Stimulated activated CD8-positive, alpha-beta memory T cell treated with anti-CD3 and anti-CD28 coated beads, Interleukin-15, amount 100 ng/mL, for 48 hours (primary cell): ENCODE measurements at places on chromosomes 16 and 17.

GRCh38 chr16:63037761-63038396, 1001.6 kb upstream of the CDH8 start:
- no peak for DNase-seq

- no peak for DNase-seq
Measured at GRCh38 chr17:3049705-3050295, 13.6 kb downstream of the OR1D5 start.

- peak; percentile 21 for DNase-seq
Measured at GRCh38 chr16:75065149-75065505, 51.5 kb downstream of the LDHD start.

DNA sequence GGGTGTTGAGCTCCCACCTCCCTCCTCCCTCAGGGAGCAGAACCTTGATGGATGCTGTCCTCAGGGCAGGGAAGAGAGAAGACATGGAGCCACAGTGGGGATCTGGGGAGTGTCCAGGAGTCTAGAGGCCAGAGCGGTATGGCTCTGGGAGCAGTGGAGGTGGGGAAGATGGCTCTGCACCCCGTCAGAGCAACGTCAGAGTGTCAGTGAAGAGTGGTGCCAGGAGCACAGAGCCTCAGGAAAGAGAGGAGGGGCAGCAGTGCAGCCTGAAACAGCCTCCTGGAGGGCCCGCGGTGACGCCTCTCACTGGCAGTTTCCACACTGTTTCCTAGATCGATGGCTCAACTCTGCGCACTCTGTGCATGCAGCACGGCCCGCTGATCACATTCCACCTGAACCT, 23.2 kb upstream of the SLC5A11 start:
- no peak for DNase-seq

GRCh38 chr16:25012525-25012991, 2.6 kb downstream of the ARHGAP17 start:
- no peak for DNase-seq

- DNase-seq, result no peak
Measured at GRCh38 chr17:48388955-48389743, 40.9 kb downstream of the SKAP1 start.

GRCh38 chr17:61461967-61462718, 9.9 kb downstream of the TBX4 start:
- DNase-seq, result no peak

GRCh38 chr17:282000-282911, 70.4 kb downstream of the RPH3AL start:
- DNase-seq, result no peak

- no peak for DNase-seq
Measured at GRCh38 chr17:79793924-79794304, 3.0 kb downstream of the CBX8 start.

- DNase-seq, result no peak
Measured at GRCh38 chr17:74128456-74129211, 74.8 kb upstream of the RPL38 start.

GRCh38 chr16:85664580-85665372, 24.0 kb downstream of the GINS2 start:
- DNase-seq, result no peak

- no peak for DNase-seq
Measured at GRCh38 chr17:14048169-14048568, 21.1 kb upstream of the COX10 start.

- no peak for DNase-seq
Measured at GRCh38 chr17:12859520-12859919, 70.2 kb downstream of the ARHGAP44 start.

DNA sequence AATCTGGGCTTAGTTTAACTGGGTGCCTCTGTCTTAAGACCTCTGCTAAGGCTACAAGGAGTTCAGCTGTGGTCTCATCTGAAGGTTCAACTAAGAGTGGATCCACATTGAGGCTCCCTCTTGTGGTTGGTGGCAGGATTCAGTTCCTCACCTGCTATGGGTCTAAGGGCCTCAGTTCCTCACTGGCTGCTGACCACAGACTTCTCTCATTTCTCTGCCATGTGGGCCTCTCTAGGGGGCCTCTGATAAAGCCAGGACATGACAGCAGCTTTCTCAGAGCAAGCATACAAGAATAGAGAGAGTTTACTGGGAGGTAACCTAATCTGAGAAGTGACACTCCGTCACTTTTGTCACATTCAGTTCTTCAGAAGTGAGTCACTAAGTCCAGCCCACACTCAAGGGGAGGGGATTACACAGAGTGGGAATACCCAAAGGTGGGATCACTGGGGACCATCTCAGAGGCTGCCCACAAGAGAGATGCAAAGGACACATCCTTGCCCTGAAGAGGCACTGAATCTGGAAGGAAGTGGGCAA, 19.2 kb upstream of the ABAT start:
- DNase-seq, result peak; percentile 34

DNA sequence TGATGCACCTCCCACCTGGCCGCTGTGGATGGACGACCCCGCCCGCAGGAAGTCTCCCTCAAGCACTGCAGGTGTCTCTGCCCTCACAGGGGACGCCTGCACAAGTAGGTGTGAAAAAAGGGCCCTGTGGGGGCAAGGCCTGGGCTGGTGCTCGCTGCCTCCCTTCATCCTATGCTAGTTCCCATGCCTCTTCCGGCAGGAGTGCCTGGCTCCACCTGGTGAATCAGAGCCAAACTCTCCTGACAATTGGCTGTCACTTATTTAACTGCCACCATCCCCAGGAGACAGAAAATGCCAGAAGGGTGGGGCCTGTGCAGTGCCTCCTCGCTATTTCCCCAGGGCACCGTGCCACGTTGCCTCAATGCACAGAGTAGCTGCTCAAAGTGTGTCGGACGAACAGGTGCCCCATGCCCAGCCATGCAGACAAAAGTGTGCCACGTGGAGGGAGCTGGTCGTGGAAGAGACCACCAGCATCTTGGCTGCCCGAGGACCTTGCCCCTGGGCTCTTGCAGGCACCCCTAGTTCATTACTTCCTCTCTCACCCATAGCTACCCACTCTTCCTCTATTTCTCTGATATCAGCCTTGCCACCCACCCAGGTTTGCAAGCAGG, 170.7 kb downstream of the SEC14L1 start:
- no peak for DNase-seq

DNA sequence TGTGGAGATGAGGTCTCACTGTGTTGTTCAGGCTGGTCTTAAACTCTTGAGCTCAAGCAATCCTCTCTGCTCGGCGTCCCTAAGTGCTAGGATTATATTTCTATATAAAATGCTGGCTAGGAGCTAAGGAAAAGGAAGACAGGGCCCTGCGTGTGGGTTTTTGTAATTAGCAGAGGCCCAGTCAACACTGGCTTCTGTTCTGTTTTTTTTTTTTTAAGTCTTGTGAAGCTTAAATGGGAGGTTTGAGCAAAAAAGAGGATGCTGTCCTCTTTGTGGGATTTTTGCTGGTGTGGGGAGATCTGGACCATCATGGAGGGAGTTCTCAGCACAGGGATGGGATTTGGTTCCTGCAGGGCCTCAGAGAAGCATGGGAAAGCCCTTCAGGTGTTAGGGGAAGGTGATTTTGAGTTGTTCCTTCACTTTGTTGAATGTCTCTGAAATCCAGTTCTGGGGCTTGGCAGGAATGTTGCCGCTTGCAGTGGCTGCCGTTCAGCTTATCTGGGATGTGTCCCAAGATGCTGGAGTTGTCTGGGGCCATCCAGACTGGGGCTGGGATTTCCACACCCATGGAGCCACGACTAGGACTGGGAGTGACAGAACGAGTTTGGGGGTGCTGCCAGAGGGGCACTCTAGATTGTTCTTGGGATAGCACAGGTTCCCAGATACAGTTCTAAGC, 4.2 kb downstream of the PYCARD start:
- DNase-seq, result no peak

DNA sequence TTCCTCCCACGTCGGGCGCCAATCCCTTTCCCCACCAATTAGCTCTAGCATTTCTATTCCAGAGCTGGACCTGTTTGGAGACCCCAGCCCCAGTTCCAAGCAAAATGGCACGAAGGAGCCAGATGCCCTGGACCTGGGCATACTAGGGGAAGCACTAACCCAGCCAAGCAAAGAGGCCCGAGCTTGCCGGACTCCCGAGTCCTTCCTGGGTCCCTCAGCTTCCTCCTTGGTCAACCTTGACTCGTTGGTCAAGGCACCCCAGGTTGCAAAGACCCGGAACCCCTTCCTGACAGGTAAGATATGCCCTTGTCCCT, 5.6 kb upstream of the SPATA20 start:
- no peak for DNase-seq

DNA sequence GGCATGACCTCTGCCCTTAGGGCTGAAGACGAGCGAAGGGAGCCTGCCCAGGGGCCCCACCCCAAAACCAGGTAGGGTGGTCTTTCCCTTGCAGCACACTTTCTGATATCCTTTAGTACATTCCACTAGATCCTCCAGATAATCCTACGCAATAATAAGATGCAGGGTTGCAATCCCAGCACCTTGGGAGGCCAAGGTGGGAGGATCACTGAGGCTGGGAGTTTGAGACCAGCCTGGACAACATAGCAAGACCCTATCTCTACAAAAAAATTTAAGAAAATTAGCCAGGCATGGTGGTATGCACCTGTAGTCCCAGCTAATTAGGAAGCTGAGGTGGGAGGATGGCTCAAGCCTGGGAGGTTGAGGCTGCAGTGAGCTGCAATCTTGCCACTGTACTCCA, 34.9 kb upstream of the MLKL start:
- no peak for DNase-seq

DNA sequence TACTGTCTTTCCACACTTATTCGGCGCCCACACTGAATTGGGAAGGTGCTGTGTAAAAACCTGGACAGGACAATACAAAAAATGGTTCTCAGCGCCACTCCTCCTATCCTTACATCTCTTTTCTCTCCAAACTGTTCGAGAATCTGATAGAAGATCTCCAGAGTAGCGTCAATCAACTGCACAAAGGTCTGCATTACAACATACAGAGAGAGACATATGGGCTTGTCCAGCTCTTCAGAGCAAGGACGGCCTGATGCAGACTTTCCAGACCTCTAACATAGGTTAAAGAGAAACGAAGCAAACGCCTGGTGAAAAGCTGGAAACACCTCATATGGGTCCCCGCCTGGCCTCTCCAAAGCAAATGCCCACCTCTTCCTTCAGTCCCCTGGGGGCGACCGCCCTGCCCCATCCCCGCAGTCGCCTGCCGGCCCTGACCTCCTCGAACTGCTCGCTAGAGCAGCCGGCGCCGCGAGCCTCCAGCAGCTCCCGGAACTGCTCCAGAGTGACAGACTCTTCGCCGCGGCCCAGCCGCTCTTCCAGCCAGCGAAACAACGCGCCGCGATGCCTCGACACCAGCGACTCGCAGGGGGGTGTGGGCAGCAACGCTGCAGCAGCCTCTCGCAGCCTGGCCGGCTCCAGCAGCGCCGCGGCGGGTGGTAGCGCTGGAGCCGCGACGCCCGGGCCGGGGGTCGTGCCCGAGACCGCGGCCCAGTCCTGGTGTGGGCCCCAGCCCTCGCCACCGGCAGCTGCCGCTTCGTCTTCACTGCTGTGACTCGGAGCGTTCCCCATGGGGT, 526 bp downstream of the ZZEF1 start:
- DNase-seq, result peak; percentile 6

GRCh38 chr16:79613009-79613408, 12.5 kb upstream of the MAF start:
- no peak for DNase-seq

GRCh38 chr16:50201787-50202186, 48.7 kb downstream of the TENT4B start:
- DNase-seq, result no peak
